Esophagus squamous epithelium (tissue), 5 donors: ENCODE measurements at places on chromosomes 1 and 21. TPM values are rescaled to one million over a fixed set of nuclear protein-coding genes. Genes with fewer than 3 reads are reported as not detected.

Gene FMN2
- total RNA-seq, result 0.35 TPM

Gene PAQR6
- total RNA-seq, result 0.88 TPM

Gene AHDC1
- 22.2 TPM for total RNA-seq

Gene TNFRSF14
- total RNA-seq, result 39.5 TPM

Gene GCSAML
- total RNA-seq, result 1.7 TPM

Gene RAP1GAP
- 1.9 TPM for total RNA-seq

Gene LENEP
- total RNA-seq, result not detected

Gene DCST1
- not detected for total RNA-seq

Gene CCDC190
- 1.5 TPM for total RNA-seq

Gene MAB21L3
- total RNA-seq, result 12.0 TPM

DNA sequence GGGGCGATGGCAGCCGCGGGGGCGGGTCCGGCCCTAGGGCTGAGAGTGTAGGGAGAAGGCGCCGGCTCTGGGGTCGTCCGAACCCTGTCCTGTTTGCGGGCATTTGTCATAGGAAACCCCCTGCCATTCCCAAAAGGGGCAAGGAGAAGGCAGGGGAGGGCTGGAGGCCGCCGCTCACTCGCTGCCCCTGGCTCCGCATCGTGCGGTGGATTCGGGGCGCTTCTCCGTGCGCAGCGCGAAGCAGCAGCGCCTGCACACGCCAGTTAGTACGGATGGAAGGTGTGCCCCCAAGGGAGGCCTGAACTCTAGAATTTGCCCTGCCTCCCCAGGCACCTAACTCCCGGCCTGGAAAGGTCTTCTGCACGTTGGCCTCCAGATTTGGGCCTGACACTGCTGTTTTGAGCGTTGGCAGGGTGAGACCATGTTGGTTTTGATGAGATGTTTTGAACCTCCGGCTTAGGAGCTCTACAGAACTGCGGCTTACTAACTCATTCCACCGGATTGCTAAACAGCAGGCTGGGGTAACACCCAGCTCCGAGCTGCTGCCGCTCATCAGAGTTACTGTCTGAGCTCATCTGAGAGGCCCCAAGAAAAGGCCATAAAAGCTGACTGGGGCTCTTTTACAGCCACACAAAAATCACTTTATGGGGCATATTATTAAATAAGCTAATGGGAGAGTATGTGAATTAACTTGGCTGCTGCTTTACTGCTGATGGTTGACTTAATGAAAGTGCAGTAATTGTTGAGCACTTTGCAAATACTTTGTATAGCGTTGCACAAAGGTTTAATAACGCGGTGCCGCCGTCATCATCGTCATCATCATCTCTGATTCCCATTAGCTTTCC is 987 bp downstream of the GPR137B start:
- no peak for DNase-seq

DNA sequence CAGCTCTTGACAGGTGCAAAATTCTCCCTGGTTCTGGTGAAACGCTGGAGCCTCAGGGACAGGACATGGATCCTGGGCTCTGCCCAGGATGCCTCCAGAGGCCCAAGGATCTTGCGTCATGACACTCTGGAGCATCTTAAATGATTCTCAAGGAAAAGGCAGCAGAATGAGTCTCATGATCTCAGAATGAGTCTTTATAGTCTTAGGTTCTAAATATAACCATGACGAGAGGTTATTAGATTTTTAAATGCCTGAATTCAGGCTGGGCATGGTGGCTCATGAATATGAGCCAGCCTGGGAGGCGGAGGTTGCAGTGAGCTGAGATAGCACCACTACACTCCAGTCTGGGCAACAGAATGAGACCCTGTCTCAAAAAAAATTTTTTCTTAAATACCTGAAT is 55.5 kb downstream of the ECE1 start:
- DNase-seq, result no peak

DNA sequence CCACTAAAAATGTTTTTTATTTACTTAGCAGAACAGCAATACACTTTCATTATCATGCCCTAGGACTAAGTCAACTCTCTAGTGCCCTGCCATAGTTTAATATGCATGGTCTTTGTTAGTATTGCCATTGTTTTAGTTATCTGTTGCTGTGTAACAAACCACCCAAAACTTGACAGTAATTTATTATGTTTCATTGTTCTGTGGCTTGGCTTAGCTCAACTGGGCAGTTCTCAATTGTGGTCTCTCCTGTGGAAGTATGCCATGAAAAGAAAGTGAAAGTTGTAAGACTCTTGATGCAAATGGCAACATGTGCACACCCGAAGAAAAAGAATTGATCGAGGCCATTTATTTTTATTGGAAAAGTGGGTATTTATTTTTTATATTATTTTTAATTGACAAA is 206.3 kb upstream of the KCTD3 start:
- DNase-seq, result no peak

- DNase-seq, result no peak
These were observed 1389.6 kb downstream of the KCNT2 start for GRCh38 chr1:195218428-195219212.

- no peak for DNase-seq
These were observed 23.9 kb downstream of the FTCD start for GRCh38 chr21:46131588-46131837.

DNA sequence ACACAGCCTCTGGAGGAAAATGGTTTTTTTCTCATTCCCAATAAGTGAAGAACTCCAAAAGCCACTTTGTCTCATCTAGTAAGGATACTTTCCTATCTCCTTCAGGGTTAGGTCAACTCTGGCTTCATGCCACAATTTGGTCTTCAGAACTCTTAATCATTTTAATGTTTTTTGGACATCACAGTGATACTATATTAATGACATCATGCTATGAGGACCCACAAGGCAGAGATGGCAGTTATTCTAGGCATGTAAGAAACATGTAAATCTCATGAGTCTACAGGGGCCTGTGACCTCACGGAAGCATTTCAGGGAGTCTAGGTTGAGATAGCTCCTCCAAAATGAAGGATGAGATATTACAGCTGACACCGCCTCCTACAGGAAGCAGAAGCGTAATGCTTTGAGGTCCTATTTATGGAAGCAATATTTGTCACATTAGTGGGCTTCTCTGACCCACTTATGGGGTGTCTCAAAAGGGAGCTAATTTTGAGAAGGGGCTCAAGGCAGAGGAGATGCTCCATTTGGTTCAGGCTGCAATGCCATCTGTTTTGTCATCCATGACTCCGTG is 5.0 kb upstream of the GPR137B start:
- DNase-seq, result no peak

GRCh38 chr1:20787840-20788795 is 1.0 kb upstream of the HP1BP3 start:
- DNase-seq, result no peak

DNA sequence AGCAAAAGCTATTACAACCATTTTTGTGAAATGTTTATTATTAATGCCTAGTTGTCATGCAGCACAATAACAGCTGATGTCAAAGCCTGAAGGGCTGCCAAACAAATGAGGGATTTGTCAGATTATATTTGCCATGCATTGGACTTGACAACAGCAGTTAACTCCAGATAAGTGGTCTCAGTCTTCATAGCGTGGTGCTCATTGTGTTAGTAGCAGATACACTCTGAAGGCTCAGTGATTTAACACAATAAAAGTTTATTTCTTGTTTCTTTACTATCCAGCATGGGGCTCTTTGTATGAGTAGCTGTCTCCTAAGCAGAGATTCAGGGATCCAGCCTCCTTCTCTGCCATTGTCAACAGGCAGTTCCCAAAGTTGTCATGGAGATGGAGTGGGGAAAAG is 76.0 kb upstream of the PTGFRN start:
- DNase-seq, result no peak

DNA sequence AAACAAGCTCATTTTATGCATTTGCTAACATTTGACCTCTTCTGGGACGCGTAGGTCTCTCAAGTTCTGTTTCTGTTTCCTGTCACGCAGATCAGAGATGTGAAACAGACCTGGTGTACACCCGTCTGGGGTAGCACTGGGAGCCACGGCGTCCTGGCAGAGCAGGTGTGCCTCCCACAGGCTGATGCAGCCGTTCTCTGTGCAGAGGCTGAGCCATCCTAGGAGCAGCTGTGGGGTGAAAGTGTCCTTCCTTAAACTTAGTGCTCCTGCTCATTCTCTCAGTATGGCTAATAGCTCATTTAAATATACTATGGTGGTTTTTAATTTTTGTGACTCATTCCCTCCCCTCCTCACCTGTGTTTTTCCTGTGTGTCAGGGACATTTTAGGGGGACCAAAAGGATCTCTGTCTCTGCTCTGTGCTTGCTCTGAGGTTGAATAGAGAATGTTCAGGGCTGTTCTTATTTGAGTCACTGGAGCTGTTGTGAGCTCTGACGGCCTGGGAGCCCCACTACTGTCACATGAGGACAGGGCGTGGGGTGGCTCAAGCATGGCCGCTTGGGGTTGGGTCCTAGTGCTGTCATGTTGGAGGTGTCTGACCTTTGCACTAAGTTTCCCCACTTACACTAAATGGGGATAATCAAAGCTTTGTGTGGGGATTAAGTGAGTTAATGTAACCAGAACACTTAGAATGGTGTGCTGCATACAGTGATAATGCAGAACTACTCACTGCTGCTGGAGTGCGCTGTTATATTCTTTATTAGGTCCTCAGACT is 43.0 kb downstream of the GALNT2 start:
- no peak for DNase-seq

GRCh38 chr21:45837936-45838335 is 143.6 kb upstream of the COL6A1 start:
- DNase-seq, result no peak

GRCh38 chr1:201125019-201125418 is 2.0 kb downstream of the ASCL5 start:
- no peak for DNase-seq

DNA sequence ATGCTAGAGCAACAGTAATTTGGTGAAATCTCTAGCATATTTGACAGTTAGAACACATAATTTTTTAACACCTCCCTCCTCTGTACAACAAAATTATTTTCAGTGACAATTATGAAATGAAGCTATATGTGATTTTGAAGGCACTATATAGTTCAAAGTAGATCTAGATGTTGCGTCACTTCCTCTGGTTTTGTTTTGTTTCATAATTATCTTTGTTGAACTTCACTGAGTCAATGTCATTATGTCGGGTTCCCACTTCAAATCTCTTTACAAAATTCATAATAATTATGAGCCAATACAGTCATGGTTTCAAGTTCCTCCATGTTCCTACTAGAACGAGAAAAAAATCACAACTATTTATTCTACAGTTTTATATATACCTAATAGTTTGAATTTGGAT is 254.8 kb upstream of the PLXNA2 start:
- DNase-seq, result no peak

- DNase-seq, result no peak
These were observed 22.6 kb upstream of the TRABD2B start for GRCh38 chr1:48019714-48020315.

DNA sequence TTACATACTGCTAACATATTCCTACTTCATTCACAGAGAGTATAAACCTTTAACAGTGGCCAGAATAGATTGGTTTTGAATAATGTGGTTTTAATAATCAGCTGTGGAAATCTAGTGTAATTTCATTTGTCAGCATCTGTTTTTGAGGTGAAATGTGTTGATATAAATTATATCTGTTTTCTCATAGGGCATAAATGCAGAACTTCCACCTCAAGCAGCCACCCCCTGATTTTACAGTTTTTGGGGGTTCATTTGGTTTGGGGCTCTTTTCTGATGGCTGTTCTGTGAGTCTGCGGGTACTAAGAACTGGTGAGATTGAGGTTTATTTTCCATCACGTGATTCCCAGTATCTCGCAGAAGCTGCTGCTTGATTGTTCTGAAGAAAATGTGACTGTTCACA is 23.2 kb downstream of the EDARADD start:
- no peak for DNase-seq

GRCh38 chr1:163561580-163562295 is 240.0 kb downstream of the NUF2 start:
- DNase-seq, result no peak

GRCh38 chr1:68586766-68587165 is 89.9 kb upstream of the DEPDC1 start:
- no peak for DNase-seq

- no peak for DNase-seq
These were observed 5.1 kb upstream of the NPHP4 start for GRCh38 chr1:5997316-5997715.

GRCh38 chr1:226589008-226589733 is 40.6 kb downstream of the STUM start:
- no peak for DNase-seq

DNA sequence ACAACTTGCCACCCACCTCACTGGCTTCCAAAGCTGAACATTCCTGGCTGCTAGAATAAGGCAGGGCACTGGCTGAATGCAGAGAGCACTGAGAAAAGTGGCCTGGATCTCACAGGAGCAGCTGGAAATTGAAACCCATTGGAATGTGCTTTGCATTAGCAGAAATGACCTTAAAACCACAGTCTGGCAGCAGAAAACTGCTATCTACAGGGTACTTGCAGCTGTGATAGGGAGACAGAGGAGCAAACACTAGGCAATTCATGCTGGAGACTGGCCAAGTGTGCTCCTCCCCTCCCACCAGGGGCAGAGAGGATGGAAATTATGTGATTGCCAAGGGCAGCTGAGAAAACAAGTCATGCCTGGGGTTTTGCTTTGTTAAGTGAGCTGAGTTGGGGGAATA is 47.2 kb downstream of the HSD3B1 start:
- no peak for DNase-seq

- DNase-seq, result no peak
These were observed 2.5 kb downstream of the SLAMF6 start for GRCh38 chr1:160520582-160520981.

DNA sequence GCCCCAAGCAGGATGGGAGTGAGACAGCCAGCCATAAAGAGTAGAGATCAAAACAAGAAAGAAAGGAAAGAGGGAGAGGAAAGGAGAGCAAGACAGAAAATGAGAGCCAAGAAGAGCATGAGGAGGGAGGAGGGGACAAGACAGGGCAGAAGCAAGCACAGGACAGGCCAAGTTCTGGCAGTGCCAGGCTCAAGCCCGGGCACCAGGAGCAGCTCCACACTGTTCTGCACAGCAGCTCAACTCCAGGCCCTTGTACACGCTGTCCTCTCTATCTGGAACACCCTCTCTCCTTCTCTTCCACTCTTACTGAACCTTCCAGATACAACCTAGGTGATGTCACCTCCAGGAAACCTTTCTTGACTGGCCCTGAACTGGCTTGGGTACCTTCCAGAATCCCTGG is 11.7 kb downstream of the IFFO2 start:
- no peak for DNase-seq

- DNase-seq, result no peak
These were observed 10.2 kb downstream of the RPS6KA1 start for GRCh38 chr1:26539722-26540121.

DNA sequence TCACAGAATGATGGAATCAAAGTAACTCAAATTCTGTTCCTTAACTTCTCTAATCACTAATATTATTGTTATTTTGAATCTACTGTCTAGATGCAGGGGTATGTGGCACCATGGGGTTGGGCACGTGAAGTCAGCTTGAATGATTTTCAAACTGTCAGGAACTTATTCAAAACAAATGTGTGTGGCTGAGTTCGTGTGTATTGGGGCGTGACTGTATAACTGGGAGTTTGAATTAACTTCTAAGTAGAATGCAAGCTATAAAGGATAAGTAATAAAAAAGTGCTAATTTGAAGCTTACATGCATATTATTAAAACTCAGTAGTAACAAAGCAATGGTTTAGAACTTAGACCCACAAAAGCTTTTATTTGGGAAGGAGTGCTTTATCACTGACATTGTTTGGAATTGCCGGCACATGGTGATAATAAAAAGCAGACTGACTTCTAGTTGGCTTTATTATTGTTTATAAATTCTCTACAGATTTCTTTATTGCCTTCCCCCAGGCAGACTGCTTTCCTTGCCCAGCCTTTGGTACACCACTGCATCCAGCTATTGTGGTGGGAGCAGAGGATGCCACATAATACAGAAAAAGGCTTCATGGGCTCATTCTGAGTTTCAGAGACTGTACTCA is 84.3 kb downstream of the TENT5C start:
- no peak for DNase-seq
